Transverse colon (tissue), 4 donors: ENCODE measurements at places on chromosomes 2 and 18.

- DNase-seq = no peak
Observed at GRCh38 chr2:20103530-20103929, 52.1 kb upstream of the LAPTM4A start.

DNA sequence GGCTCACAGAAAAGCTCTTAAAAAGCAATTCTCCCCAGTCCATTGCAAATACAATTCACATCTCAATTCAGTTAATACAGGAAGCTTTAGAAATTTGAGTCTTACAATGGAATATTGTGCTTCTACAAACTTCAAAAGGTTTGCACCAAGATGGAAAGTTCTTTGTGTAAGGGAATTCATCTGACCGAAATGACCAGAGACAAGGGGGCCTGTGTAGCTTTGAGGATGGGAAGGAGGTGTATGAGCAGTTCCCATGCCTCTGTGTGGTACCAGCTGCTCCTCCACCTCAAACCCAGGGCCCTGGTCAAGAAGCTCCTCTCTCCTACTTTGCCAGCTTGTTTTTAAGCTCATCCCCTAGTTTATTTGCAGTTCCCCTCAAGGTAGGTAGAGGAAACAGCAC, 312.8 kb upstream of the PKDCC start:
- DNase-seq = no peak

- no peak for DNase-seq
Observed at GRCh38 chr2:238433300-238433915, 6.7 kb downstream of the ASB1 start.

DNA sequence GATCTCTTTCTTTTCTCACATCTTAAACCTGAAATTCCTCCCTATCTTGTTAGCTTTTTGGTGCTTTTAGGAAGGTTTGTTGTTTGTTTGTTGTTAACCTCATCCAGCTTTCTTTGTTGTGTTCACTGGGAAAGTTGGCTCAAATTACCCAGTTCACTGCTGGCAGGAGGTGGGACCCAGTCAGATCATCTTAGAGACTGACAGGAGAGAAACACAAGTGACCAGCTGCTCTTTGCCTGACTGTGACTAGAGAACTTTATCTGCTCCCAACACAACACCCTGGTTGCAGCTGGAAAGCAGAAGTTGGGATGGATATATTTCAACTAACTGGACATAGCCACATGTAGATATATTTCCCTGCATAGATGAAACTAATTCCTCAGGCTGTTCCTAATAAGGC, 10.0 kb downstream of the MAPK4 start:
- DNase-seq = no peak

DNA sequence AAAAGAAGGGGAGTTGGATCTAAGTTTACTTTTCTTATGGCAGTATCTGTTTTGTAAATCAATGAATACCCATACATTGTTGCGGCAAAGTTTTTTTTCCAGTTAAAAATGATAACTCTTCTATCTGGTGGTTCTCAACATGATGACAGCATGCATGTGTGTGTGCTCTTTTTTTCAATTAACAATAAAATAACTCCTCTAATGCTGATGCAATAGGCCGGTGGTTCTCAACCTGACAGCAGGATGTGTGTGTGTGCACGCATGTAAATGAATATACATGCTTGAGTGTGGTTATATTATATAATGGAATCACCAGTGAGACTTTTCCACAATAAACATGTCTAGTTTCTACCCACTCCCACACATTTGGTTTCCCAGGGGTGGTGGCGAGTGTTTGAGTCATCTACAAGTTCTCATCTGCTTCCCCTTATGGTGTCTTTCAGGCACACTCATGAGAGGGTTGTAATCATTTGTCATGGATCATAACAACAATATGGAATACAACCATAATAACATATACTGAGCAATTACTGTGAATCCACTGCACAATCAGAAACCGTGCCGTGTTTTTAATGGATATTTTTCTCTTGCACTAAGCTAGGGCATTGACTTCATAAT, 31.2 kb downstream of the PARD3B start:
- DNase-seq = no peak

DNA sequence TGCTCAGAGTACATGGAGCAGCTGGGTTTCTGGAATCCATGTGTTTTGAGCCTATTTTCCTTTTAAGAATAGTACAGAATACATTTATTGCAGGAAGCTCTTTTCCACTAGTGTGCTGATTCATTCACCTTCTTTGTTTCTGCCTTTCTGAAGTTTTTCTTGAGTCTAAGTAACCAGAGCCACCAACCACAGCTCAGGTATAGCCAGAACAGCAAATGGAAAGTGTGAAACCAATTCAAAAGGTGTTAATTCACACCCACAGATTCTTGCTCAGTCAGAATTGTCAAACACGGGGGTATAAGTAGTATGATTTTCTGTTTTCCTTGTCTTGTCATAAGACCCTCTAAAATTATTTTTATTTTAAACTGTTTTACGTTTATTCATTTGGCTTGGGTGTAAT, 75.9 kb upstream of the DYNAP start:
- no peak for DNase-seq

- DNase-seq = peak; percentile 75
Observed at GRCh38 chr2:216539791-216540241, 41.2 kb downstream of the RPL37A start.

GRCh38 chr18:6571239-6571602, 156.5 kb upstream of the L3MBTL4 start:
- no peak for DNase-seq

GRCh38 chr18:74360852-74361655, 45.4 kb downstream of the C18orf63 start:
- no peak for DNase-seq

DNA sequence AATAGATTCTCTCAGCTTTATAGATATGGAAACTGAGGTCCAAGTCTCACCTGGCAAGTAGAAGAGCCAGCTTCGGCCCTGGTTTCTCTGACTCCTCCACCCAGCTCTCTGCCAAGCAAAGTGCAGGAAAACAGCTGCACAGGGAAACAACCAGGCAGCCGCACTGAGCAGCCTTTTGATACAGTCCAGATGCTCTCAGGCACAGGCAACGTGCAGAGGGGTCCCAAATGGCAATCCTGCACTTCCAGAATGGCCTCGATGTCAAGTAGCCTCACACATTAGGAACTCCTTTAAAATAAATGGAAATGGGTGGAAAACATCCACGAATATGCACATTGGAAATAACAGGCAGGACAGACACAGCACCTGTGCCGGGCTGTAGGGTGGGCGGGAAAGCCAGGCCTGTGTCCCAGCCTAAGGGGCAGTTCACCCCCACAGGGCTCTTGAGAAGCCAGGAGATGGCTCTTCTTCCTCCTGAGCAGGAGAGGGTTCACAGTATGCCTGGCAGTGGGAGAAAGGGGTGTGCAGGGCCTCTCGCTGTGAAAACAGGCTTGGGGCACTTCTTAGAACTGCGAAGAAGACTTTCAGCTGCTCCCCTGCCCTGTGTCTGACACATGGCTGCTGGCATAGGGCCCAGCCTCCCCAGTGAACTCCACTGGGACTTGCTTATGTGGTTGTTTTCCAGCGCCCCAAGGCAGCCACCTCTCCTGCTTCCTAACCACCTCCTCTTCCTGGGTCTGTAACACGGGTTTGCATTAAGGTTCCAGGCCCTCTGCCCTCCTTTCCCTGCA, 63.9 kb upstream of the TUBA3E start:
- no peak for DNase-seq

- DNase-seq = no peak
Observed at GRCh38 chr18:79568543-79569205, 110.9 kb upstream of the CTDP1 start.

DNA sequence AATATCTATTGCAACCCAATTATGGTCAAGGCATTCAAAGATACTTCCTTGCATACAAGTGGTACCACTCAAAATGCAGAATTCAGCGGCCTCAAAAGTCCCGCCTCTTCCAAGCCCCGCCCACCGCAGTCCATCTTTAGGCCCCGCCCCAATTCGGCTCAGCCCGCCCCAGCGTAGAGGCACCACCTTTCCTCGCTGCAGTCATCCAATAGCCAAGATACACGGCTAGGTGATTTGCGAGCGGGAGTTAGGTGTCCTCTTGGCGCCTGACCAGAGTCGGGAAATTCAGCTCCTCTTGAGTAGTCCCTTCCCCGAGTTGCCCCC, 431 bp upstream of the SEC11C start:
- peak; percentile 93 for DNase-seq

- peak; percentile 12 for DNase-seq
Observed at GRCh38 chr2:130728007-130728454, 839 bp upstream of the GPR148 start.
